ENCODE measurements at places on chromosomes 13 and 19. TPM values are rescaled to one million over a fixed set of nuclear protein-coding genes. Genes with fewer than 3 reads are reported as not detected.

The CYP2A6 gene
- total RNA-seq = not detected

The PSG1 gene
- total RNA-seq = not detected

The PGLYRP1 gene
- total RNA-seq = not detected

The WDR87 gene
- total RNA-seq = not detected

The SLC46A3 gene
- 0.72 TPM for total RNA-seq
